Stimulated activated CD8-positive, alpha-beta memory T cell treated with anti-CD3 and anti-CD28 coated beads, Interleukin-7, amount 100 ng/mL, for 1 hour (primary cell): ENCODE measurements at places on chromosomes 1 and 21.

GRCh38 chr1:112575154-112575804, 43.7 kb downstream of the ST7L start:
- DNase-seq, result no peak

DNA sequence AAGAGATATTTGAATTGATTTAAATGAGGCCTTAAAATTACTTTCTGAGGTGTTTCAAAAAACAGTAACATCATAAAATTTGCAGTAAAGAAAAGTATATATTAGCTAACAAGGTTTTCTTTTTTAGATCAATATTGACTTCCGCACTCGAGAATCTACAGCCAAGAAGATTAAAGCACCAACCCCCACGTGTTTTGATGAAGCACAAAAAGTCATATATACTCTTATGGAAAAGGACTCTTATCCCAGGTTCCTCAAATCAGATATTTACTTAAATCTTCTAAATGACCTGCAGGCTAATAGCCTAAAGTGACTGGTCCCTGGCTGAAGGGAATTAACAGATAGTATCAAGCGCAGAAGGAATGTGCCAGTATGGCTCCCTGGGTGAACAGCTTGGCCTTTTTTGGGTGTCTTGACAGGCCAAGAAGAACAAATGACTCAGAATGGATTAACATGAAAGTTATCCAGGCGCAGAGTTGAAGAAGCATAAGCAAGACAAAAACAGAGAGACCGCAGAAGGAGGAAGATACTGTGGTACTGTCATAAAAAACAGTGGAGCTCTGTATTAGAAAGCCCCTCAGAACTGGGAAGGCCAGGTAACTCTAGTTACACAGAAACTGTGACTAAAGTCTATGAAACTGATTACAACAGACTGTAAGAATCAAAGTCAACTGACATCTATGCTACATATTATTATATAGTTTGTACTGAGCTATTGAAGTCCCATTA, 3.6 kb downstream of the RGS1 start:
- DNase-seq, result no peak

- DNase-seq, result no peak
Measured at GRCh38 chr1:177384461-177384860, 213.7 kb downstream of the BRINP2 start.

GRCh38 chr21:45535341-45536081, 6.7 kb downstream of the SLC19A1 start:
- DNase-seq, result no peak

- no peak for DNase-seq
Measured at GRCh38 chr1:145977486-145978470, 13.3 kb downstream of the POLR3GL start.

GRCh38 chr1:24248859-24249258, 61.8 kb upstream of the IFNLR1 start:
- DNase-seq, result no peak

DNA sequence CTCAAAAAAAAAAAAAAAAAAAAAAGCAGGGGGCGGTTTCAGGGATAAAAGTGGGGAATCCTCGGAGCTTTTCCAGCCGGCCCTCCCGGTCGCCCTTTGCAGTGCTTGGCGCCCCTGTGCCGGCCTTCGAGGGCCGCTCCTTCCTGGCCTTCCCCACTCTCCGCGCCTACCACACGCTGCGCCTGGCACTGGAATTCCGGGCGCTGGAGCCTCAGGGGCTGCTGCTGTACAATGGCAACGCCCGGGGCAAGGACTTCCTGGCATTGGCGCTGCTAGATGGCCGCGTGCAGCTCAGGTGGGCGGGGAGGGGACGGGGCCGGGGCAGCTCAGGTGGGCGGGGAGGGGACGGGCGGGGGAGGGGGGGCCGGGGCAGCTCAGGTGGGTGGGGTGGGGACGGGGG, 25.3 kb downstream of the RNF223 start:
- no peak for DNase-seq

- DNase-seq, result no peak
Measured at GRCh38 chr1:3803905-3804626, 7.8 kb upstream of the LRRC47 start.

DNA sequence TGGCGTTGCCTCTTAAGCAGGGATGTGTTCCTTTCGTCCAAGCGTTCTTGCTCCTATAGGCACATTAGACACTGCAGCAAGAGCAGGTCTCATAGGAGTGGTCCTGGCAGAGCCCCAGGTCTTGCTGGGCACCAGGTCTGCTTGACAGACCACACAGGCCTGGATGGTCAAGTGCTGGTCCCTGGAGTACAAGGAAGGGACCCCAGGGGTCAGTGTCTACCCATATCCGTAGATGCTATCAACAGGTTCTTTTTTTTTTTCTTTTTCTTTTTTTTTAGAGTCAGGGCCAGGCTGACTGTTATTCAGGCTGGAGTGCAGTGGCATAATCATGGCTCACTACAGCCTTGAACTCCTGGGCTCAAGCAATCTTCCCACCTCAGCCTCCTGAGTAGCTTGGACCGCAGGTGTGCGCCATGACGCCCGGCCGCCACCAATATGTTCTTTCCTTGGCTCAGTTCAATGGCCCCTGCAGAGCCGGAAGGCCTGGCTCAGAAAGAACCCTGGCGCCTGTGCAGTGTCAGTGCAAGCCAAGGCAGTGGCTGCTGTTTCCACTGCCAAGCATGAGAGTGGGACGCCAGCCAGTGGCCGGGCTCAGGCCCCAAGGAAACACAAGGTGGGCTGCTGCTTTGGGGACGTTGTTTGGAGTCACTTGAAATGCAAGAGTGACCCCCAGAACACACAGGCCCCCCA, 10.0 kb upstream of the TNFRSF8 start:
- DNase-seq, result no peak

GRCh38 chr1:113782406-113782805, 23.1 kb upstream of the PHTF1 start:
- no peak for DNase-seq

DNA sequence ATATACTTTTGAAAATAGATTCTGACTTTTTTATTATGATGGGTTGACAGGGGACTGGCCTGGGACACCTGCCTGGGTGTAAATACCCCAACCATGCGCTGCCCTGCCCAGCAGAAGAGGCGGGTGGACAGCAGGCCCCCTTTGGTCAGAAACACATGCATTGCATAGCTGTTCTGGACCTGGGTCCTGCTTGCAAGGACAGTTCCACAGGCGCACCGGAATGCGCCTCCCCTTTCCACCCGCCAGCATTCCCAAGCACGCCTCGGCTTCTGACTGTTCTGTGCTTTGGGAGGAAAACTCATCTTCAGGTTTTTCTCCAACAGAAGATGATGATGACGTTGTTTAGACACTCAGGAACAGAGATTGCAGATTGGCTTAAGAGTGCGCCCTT, 428 bp upstream of the ZNF678 start:
- no peak for DNase-seq

DNA sequence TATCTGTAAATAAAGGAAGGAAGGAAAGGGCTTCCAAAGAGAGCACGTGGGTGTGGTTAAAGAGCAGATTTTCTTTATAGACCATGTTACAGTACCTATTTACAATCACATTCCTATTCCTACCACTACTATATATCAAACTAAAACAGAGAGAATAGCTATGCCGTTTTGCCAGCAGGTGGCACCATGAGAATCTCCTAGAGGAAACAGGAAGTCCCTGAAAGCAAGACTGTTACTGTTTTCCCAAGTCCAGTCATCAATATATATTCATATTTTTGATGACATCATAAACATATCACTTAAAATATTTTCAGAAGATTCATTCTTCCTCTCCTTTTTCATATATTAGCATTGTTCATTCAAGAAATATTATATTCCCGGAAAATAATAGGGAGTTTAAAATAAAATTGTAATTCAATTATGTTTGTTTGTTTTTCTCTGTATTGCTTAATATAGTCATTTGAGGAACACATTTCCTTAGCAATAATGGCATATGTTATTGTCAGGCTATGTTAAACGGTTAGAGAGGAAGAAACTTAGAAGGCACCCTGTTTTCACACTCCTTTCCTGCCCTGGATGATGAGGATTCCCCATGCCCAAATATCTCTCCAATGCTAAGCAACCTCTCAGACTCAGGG, 6.6 kb downstream of the CCDC190 start:
- peak; percentile 6 for DNase-seq

DNA sequence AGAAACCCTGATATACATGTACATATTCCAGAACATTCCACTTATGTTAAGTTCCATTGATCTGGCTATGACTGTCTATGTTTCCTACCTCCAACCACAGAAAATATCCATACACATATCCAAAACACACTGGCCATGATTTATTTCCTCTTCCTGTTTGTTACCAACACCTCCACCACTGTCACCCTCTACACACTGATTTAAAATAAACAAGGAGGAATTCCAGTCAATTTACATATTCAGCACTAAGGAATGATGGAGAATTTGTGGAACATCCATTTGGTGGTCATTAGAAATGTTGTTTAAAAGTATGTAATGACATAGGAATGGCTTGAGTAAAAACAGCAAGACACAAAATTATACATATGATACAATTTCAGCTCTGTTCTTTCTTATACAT, 5.5 kb upstream of the STX6 start:
- DNase-seq, result no peak

GRCh38 chr1:169392406-169392805, 24.4 kb downstream of the BLZF1 start:
- no peak for DNase-seq

DNA sequence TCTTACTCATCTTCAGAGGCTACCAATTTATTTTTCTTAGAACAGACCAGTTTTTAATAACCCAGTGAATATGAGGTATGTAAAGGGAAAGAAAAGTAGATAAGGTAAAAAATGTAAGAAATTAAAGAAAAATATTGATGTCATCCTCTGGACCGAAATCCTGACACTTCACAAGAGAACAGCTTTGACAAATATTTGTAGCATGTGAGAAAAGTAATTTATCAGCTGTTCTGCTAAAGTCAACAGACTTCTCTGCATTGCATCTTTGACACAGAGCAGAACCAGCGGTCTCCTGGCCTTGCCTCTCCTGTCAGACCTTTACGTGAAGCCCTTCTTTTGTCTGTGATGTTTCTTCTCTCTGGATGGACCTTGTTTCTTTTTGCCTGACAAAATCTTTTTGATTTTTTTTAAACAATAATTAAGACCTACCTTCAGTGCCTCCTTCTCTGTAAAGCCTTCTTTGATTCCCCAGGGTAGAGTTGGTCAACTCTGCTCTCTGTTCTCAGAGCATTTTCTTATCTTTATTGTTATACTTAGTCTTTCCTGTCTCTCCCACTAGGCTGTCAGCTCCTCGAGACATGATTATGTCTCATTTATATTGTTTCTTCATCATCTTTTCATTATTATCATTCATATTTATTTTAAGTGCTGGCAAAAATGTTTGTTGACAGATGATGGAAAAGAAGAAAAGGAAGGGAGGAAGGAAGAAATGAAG, 35.4 kb downstream of the RGS4 start:
- no peak for DNase-seq

- no peak for DNase-seq
Measured at GRCh38 chr1:89295187-89295586, 22.5 kb upstream of the GBP5 start.

DNA sequence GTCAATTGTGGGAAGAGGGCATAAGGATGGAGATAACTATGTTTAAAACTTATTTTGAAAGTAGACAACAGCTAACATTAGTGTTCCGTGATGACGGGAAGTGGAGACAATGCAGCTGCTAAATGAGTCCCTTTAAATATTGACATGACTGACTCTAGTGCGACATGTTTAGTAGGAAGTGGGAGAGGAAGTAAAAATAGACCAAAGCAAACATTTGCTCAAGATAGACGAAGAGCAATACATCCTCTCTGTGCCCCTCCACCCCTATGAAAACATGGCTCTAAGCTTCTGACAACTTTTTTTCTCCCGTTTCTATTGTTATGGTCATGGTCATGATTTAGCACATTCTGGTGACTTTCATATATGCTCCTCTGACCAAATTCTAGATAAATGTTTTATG, 60.0 kb upstream of the HMCN1 start:
- DNase-seq, result no peak

GRCh38 chr21:44701023-44701400, 4.0 kb downstream of the KRTAP10-12 start:
- DNase-seq, result no peak

GRCh38 chr21:41932191-41932575, 21.6 kb downstream of the C2CD2 start:
- no peak for DNase-seq

- DNase-seq, result no peak
Measured at GRCh38 chr1:63368131-63368530, 704 bp downstream of the ALG6 start.

DNA sequence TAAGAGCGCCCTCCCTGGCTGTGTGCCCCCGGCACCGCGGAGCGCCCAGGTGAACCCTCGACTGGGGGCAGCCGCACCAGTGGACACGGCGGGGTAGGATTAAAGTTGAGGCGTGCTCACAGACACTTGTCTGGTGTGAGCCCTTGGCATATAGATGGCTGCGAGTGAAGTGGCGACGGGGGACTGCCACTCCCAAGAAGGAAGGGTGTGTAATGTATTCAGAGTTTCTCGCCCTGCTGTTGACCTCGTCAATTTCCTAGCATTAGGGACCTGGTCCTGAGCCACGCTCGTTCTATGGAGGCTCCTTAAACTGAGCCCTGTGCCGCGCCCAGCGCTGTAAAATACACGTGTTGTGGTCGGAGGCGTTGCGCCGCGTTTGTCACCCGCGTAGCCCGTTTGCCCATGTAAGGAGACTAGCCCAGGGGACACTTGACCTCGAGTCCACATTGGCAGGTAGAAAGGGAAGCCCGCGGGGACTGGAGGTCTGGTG, 554 bp downstream of the EVA1C start:
- no peak for DNase-seq

DNA sequence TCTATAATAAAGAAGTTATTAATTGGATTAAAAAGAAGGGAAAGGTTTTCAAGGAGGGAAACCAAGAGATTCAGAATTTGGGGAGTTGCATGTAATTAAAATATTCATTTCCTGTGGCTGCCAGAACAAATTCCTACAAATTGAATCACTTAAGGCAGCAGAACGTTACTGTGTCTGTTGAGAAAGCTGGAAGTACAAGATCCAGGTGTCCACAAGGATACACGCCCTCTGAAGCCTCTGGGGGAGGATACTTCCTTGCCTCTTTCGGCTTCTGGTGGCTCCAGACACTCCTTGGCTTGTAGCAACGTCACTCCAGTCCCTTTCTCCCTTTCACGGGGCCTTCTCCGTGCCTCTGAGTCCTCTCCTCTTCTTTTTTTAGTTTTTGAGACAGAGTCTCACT, 67.9 kb downstream of the KAZN start:
- DNase-seq, result no peak

DNA sequence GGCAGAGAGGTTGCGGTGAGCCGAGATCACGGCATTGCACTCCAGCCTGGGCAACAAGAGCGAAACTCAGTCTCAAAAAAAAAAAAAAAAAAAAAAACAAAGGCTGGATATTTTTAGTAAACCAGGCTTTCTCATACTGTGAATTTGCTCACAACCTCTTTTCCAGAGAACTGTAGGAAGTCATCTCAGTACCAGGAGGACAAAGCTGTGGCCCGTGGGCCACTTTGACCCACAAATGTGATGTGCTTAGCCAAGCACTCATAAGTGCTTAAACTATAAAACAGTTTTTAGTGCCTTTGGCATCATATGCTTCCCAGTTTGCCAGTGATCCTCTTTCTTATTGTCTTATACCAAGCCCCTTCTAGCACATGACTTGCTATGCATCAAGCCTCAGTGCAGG, 46.5 kb downstream of the RNF11 start:
- DNase-seq, result no peak
